ENCODE measurements at places on chromosomes 12 and 14.

DNA sequence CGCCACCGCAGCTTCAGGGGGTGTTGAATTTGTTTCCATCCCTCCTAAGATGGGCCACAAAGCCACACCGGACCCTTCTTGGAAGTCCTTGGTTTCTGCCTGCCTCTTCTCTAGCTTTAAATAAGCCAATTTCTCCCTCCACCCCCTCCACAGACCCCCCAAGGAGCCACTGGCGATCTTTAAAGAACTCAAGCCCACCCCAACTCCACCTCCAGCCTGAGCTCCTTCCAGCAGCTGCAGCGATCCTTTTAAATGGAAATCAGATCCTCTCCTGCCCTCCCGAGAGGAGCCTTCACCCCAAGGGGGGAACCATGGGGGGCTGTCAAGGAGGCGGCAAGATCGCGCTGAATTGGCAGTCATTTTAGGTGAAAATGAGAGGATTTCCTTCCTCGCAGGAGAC, 133.1 kb downstream of the NCOR2 start:
- DNase-seq, result no peak

DNA sequence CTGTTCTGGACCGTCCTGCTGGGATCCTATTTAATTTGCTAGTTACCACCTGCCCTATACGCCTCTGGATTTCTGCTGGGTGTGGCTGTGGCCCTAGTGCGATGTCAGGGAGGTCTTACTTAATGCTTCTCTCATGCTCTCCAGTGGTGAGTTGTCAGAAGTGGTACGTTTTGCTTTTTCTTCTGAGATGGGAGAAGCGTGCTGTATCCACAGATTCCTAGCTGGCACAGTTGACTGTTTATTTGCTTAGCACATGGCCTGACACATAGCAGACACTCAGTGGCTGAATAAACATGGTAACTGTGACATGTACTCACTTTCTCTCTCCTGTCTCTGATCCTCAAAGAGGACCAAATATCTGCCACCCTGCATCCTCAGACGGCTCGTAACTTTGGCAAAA, 107.3 kb downstream of the CACNA1C start:
- DNase-seq, result no peak

GRCh38 chr12:50402264-50403000, 1.7 kb downstream of the LARP4 start:
- DNase-seq, result peak; percentile 12

DNA sequence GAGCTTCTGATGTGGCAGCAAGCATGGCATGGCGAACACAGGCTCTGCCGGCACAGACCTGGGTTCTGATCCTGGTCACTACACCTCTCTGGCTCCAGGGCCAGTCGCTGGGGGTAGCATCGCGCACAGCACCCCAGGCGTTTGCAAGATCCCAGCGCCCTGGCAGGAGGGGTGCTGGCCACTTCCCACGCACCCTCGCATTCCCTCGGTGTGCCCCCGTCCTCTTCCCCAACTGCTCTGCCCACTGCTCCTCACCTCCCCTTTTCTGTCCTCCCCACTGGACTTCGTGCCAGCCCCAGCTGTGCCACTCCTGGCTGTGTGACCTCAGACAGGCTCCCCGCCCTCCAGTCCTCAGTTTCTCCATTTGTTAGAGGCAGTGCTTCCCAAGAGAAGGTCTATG, 2.8 kb downstream of the CDK2AP1 start:
- no peak for DNase-seq

- no peak for DNase-seq
These were observed 22.7 kb downstream of the LRRC74A start for GRCh38 chr14:76848879-76849278.

DNA sequence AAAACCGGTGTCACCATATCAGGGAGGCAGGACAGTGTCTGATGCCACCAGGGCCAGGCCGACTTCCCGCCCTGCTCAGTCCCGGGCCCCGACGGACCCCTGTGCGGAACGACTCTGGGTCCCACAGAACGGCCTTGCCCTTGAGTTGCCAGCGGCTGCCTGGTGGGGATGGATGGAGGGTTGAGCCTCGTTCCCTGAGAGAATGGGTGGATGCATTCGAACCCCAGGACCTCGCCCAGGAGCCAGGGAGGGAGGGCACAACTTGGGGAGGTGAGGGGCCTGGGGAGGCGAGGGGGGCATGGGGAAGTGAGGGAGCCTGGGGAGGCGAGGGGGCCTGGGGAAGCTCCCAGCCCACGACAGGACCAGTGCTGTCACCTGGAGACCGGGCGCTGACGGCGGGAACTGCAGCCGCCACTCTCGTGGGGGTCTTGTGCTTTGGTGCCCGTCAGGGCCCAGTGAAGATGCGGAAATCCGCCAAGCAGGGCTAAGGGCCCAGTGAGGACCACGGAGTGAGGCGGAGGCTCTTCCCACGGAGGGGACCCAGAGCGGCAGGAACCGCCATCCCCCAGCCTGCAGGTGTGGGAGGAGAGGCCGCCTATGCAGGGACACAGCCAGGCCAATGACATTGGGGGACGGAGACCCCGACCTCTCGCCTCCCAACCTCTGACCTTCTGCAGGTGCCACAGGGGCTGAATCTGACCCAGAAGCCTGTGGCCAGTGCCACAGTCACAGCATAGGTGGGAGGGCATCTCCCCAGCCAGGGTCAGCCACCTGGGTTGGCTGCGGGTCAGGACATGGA, 74.4 kb upstream of the GALNT9 start:
- DNase-seq, result no peak

DNA sequence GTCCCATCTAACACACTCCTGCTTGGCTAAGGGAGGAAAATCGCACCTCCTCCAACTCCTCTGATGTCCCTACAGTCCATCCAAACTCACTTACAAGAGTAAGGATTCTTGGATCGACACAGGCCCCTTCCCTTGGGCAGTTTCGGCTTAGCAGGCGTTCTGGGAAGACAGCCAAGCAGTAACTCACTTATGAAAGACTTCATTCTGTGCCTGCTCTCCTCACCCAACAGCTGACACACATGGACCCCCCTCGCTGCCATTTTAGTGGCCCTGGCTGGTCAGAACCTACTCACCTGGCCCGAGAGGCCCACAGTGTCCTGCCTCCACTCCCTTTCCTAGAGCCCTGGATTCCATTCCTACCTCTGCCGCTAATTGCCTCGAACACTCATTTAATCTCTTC, 52.3 kb upstream of the BCL2L14 start:
- DNase-seq, result no peak

GRCh38 chr12:132397934-132398385, 68.6 kb upstream of the GALNT9 start:
- DNase-seq, result no peak

GRCh38 chr12:51390891-51391282, 319 bp downstream of the GALNT6 start:
- DNase-seq, result no peak

- DNase-seq, result no peak
These were observed 18.6 kb downstream of the HIF1A start for GRCh38 chr14:61713724-61714437.

DNA sequence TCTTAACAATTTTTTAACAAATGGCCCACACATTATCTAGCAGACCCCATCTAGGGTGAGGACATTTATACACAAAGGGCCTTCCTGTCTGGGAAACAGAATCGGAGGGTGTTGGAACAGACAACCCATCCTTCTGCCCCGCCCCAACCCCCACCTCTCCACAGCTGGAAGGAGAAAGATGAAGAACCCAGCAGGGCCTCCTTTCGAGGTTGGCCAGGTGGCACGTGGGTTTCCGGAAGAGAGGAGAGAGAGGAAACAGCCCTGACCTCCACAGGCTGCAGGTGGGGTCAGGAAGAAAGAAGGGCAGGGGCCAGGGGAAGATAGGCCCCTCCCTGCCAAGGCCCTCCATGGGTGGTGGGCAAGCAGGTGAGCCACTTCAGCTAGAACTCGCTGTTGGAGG, 57.2 kb downstream of the LRRC74A start:
- no peak for DNase-seq

GRCh38 chr12:102568276-102568675, 87.9 kb upstream of the IGF1 start:
- DNase-seq, result peak; percentile 37

- no peak for DNase-seq
These were observed 38.9 kb upstream of the LIMA1 start for GRCh38 chr12:50322206-50322605.

DNA sequence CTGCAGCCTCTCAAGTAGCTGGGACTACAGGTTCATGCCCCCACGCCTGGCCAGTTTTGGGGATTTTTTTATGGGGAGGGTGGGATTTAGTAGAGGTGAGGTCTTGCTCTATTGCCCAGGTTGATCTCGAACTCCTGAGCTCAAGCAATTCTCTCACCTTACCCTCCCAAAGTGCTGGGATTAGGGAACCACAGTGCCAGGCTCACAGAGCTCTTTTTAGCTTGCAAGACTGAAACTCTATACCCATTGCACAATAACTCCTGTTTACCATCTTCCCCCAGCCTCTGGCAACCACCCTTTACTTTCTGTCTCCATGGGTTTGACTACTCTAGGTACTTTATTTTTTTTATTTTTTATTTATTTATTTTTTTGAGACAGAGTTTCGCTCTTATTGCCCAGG, 25.7 kb upstream of the CDK17 start:
- no peak for DNase-seq

- no peak for DNase-seq
These were observed 62.0 kb upstream of the PNMA1 start for GRCh38 chr14:73776194-73776537.

Measured in left kidney (tissue), 8 donors.